T-helper 1 cell (primary cell): ENCODE measurements at places on chromosomes 6 and 20.

DNA sequence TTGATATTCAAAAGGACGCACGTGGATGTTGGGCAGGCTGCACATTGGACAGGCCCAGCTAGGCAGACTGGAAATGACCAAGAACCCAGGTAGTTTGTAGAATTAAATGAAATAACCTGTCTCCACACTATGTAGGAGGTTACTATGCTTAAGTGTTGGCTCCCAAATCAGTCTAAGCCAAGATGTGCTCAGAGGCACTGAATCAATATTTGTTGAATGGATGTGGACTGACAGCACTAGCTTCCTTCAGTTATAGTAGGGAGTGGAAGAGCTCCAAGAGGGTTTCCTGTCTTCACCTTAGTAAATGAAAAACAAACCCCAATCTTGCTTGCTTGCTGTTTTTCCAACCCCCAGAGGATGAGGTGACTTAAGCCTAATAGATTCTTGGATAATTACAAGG, 180.5 kb downstream of the JARID2 start:
- DNase-seq: no peak

- DNase-seq: no peak
These were observed 185.5 kb upstream of the RALGAPA2 start for GRCh38 chr20:20897922-20898321.

- DNase-seq: no peak
These were observed 10.3 kb upstream of the ZNF831 start for GRCh38 chr20:59153355-59153681.

DNA sequence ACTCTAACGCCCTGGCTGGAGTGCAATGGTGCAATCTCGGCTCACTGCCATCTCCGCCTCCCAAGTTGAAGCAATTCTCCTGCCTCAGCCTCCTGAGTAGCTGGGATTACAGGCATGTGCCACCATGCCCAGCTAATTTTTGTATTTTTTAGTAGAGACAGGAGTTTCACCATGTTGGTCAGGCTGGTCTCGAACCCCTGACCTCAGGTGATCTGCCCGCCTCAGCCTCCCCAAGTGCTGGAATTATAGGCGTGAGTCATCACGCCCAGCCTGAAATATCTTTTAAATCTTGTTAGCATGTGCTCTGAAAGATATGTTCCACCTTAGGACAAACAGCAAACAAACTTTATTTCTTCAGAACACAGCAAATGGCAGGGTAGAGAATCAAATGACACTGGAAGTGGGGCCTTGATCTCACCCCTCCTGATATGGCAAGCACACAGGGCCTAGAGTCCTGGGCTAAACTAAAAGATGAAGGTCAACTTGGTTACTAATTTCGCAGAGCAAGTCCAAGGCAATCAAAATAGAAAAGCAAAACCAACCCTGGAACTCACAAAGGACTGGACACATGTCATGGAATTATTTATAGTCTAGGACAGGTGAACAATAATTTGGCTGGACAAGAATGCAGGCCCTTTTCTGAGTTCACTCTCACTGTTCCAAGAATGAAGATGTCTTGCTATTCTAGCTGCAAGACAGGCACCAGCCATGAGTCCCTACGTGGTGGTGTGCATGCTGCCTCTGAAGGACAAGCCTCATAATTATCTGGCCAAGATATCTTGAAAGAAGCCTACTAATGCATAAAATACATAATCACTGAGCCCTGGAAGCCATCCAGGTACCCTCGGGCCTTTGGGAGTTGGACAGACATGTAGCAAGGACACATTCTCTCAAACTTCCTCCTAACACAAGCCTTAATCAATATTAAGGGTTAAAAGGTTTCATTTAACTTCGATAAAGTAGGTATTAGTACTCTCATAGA, 35.6 kb downstream of the B4GALT5 start:
- no peak for DNase-seq

DNA sequence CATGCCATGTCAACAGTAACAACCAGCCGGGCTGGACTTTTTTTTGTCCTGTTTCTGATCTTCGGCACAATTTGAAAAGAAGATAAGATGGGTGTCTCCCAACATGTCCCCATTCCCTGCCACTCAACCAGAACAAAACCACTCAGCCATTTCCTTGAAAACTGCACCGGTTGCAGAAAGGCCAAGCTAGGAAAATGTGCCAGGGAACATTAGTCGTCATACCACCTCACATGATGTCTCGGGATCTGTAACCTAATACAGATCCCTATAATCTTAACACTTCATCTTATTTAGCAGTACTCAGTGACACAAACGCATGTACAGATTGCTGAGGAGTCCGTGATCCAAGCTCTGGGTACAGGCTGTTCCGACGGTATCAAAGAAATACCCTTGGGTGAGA, 46.5 kb downstream of the ALDH8A1 start:
- no peak for DNase-seq

DNA sequence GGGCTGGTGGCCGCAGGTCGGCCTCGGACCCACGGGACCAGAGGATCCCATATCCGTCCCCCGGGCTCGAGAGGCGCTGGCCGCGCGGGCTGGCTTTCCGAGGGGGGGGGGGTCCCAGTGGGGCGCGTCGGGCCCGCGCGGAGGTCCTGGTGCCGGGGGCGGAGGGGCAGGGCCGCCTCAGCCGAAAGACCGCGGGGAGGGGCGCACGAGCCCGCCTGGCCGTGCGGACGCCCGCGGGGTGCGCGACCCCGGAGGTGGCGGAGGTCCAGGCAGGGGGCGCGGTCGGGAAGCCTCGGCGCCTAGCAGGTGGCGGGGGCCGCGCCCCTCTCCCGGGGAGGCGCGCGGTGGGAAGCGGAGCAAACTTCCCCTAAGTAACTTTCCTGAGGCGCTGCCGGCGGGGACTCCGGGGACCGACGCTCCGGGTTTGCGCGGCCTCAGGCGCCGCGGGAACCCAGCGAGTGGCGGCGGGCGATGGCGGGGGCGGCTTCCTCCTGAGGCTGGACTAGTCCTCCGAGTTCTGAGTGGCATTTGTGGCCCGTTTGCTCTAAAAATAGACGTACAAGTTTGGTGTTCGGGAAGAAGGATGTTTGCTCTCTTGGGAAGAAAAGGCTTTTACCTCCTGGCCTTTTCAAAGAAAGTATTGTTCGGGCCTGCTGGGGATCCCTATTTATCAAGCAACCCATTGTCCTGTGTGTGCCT, 26.5 kb upstream of the BTBD3 start:
- no peak for DNase-seq

GRCh38 chr6:41177287-41177686, 14.4 kb upstream of the TREM2 start:
- no peak for DNase-seq

GRCh38 chr6:33427585-33428223, 7.8 kb downstream of the SYNGAP1 start:
- DNase-seq: no peak

DNA sequence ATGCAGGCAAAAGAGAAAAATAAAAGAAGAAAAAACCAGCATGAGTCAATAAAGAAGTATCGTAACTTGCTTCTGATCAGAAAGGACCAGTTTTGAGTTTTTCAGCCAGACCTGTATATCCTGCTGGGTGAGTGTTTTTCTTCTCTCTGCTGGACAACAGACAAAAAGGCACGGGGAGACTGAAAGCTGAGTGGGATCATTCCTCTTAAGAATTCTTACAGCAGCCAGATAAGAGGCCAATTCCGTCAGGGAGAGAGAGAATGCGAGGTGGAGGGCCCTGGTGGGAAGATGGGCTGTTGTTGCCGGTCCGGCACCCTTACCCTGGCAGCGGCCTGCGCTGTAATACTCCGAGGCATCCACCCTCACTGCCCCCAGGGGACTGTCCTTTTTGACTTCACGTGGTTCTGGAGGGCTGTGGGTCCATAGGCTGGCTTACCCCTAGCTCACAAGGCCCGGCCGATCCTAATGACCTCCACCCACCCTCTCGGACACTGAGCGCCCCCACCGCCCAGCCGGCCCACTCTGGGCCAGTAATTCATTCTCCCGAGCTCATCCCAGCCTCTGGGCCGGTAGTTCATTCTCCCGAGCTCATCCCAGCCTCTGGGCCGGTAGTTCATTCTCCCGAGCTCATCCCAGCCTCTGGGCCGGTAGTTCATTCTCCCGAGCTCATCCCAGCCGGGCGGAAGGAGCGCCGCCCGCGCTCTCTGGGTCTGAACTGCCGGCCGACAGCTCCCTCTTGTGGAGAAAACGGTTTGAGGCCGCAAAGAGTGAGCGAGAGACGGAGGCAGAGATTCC, 118.3 kb upstream of the SIRPA start:
- peak; percentile 46 for DNase-seq

DNA sequence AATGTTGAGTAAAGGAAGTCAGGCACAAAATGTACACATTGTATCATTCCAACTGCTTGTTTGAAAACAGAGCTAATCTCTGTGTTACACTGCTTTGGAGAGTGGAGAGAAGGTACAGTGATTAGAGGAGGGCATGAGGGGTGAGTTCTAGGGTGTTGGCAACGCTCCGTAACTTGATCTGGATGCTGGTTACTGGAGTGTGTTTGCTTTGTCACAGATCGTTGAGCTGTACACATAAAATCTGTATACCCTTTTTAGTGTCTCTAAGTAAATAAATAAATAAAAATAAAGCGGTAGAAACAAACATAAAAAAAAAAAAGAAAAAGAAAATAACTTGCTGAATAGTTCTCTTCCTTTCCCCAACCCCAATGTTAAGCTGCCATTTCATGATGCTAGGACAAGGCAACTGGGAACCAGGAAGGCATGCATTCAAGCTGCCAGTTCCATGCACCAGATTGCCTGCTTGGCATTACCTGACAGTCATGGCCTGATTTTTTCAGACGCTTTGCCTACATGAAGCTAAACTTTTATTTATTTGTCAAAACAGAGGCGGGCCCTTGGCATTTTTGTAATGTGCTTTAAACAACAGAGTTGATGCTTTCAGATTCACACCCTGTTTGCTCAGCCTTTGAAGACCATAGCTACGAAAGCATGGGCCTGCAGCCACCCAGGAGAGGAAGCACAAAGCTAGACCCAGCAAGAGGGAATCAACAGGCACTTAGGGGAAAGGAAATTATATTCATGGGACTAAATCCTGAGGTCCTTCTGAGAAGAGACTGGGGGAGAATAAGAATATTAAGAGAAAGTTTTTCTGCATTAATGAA, 21.2 kb downstream of the TNFRSF21 start:
- no peak for DNase-seq

DNA sequence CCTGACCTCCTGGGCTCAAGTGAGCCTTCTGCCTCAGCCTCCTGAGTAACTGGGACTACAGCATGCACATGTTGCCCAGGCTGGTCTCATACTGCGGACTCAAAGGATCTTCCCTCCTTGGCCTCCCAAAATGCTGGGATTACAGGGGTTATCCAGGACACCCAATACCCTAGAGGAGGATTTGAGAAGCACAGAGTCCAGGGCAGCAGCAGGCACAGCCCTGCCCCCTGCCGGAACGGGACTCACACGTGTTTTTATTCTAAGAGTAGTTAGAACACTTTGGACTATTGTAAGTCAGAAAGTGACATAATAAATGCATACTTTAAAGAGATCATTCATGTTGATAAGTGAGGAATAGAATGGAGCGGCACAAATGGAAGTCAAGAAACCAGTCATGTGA, 80.2 kb downstream of the C6orf118 start:
- DNase-seq: no peak

- DNase-seq: no peak
These were observed 368.9 kb upstream of the JARID2 start for GRCh38 chr6:14876778-14877613.

DNA sequence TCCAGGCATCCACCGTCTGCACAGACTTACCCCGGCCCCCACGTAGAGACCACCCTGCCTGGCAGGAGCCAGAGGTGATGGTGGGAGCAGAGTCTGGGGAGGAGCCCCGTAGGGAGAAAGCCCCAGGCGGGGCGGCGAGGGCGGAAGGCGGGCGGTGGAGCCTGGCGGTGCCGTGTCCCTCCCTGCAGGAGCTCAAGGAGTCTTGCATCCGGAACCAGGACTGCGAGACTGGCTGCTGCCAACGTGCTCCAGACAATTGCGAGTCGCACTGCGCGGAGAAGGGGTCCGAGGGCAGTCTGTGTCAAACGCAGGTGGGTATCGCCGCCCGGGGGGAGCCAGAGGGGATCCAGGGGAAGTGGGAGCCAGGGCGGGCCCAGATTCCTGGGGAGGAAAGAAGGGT, 6.0 kb downstream of the CLPSL1 start:
- no peak for DNase-seq

DNA sequence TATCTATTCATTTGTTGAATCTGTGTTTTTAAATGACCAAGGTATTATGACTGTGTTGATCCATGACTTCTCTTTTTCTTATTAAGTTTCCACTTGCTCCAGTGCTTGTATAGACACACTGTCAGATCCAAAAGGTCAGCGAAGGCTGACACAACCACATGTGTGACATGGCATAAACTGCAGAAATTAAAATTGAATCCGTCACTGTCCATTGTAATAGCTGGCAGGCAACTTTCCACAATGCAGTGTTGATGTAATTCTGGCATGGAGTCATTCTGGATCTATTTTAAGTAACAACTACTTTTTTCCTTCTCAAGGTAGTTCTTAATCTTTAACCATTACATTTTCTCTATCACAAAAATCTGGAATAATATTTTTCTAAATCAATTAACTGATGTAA, 145.3 kb downstream of the AIG1 start:
- no peak for DNase-seq

GRCh38 chr6:49826743-49827406, 39.5 kb downstream of the CRISP1 start:
- DNase-seq: no peak

DNA sequence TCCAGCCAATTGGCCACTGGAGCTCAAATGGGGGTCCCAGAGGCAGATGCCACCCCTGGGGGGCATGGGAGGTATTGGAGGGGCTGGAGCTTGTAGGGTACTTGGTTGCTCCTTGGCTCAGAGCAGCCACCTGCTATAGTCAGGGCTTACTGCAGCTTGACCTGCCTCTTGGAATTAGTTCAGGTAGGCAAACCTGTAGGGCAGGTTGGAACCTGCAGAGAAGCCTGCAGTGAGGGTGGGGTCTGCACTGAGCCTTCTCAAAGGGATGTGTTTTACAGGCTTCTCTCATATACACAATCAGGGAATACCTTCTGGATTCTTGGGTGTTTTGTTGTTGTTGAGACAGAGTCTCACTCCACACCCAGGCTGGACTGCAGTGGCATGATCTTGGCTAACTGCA, 94.2 kb upstream of the MYL9 start:
- no peak for DNase-seq

- no peak for DNase-seq
These were observed 33.4 kb downstream of the TTLL9 start for GRCh38 chr20:31903627-31904386.

- no peak for DNase-seq
These were observed 73.4 kb downstream of the ISM1 start for GRCh38 chr20:13294522-13294921.

GRCh38 chr20:57261457-57262251, 4.8 kb downstream of the BMP7 start:
- no peak for DNase-seq

GRCh38 chr6:45411959-45412358, 34.2 kb upstream of the SUPT3H start:
- DNase-seq: no peak

DNA sequence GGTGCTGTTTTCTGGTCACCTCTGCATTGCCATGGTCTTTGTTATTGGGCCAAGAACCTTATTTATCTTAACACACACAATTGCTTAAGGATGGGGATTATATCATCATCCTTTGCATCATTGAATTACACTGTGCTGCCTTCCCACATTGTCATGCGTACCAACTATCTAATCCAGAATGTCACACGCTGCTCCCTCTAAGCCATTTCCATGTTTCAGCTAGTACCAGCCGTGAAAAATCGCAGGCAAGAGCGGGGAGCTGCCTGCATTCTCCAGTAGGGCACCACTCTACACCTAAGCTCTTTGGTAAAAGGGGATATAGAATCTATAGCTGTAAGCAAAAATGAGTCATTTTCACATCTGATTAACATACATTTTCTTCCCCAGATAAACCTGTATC, 277.0 kb downstream of the PRL start:
- no peak for DNase-seq

GRCh38 chr20:20782231-20782630, 69.8 kb upstream of the RALGAPA2 start:
- DNase-seq: no peak

- no peak for DNase-seq
These were observed 152.1 kb upstream of the RALGAPA2 start for GRCh38 chr20:20864351-20865096.
